ENCODE measurements at places on chromosomes 7 and 10. TPM values are rescaled to one million over a fixed set of nuclear protein-coding genes. Genes with fewer than 3 reads are reported as not detected.

DNA sequence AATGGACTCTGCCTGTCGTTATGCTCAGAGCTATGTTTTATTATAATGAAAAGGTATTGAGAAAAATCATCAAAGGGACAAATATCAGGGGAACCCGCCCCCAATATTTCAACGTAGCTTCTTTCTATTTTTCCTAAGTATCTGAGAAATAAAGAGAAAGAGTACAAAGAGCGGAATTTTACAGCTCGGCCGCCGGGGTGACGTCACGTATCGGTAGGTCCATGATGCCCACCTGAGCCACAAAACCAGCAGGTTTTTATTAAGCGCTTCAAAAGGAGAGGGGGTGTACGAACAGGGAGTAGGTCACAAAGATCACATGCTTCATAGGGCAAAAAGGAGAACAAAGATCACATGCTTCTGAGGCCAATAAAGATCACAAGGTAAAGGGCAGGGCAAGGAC is 281.6 kb upstream of the POM121L12 start:
- no peak for DNase-seq

- no peak for DNase-seq
These were observed 951 bp downstream of the ZNF25 start for GRCh38 chr10:37975401-37975991.

GRCh38 chr7:155705623-155706360 is 61.3 kb downstream of the RBM33 start:
- DNase-seq, result no peak

DNA sequence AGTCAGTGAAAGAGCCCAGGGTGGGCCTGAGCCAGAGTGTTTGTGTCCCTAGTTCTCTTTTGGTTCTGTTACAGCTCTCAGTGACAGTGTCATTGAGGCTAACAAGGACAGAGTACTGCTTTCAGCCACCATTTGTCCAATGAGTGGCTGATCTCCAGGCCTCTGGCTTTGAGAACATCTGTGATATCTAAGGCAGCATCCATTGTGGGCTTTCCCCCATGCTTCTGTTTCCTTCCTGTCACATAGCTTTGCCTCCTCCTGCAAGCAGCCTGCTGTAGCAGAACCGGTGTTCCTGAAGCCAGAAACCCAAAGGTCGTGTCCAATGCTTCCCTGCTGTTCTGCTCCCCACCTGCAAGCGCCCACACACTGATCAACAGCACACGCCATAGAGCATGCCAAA is 68.4 kb downstream of the IKZF1 start:
- DNase-seq, result no peak

DNA sequence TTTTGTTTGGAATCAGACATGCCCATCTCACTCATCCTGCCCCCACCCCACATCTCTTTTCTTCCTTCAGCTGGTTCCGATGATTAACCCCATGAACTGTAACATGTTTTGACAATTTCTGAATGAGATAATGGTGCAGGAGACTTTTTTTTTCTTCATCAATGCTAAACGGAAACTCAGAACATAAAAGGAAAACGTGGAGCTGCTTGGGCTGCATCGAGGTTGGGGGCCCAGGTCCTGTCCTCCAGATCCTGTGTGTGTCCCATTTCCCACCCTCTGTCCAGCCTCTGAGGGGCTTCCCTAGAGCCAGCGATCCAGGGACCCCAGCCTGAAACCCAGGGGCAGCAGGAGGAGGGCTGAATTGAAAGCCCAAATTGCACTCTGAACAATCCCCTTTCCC is 263.8 kb upstream of the GRB10 start:
- no peak for DNase-seq

DNA sequence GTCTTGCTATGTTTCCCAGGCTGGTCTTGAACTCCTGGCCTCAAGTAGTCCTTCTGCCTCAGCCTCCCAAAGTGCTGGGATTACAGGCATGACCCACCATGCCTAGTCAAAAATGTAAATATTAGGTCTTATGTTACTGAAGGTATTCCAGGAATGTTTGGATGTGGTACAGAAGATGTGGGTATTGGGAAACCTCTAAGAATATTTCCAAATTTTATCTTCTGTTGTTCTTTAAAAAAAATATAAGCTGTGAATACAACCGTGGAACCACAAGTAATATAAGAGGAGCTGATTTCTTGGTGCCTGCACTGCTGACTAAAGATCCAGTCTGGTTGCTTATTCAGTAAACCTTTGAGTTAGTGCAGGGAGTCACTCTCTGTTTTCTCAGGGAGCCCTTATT is 178.3 kb downstream of the AUTS2 start:
- DNase-seq, result peak; percentile 41

- no peak for DNase-seq
These were observed 71.3 kb upstream of the CPXM2 start for GRCh38 chr10:123962756-123963530.

DNA sequence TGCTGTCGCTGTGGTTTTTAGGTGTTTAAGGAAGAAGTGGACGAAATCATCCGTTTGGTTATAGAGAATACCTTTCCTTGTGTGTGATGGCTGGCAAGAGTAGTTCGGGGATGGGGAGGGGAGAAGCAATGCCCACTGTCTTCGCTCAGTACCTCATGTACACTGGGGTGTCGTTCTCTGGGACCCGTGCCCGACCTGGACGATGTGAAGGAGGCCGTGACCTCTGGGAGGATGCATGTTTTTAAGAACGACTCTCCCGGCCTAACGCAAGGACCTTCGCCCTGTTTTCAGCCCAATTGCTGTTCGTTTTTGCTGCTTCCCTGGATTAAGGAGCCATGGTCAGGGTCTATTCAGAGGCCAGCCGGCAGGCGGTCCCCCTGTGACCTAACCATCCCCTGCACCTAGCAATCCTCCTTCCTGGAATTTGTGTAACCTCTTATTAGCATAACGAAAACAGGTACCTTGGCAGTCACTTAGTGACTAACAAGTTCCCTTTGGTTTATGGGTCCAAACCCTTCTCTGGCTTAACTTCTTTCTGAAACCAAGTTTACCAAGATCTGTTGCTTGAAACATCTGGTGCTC is 1.3 kb downstream of the NFE2L3 start:
- DNase-seq, result peak; percentile 72

DNA sequence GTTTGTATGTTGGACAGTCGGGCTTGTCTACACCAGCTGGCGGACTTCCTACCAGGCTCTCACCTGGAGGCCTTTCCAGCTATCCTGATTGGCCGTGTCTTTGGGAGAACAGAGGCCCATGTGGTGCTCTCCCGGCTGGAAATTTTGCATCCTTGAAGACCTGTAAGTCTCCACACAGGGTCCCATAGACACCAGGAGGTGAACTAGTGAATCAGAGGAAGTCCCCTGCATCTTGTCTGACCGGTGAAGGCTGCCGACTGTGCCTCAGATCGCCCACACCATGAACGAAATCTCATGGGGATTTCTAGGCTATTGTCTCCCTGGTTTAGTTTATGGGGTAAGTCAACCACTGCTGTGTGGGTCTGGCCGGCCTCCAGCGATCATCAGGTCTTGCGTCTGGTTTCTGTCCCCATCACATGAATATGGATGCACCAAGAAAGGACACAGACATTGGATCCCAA is 108.4 kb upstream of the LYZL2 start:
- DNase-seq, result no peak

- DNase-seq, result no peak
These were observed 78.5 kb downstream of the ETV1 start for GRCh38 chr7:13910805-13911551.

DNA sequence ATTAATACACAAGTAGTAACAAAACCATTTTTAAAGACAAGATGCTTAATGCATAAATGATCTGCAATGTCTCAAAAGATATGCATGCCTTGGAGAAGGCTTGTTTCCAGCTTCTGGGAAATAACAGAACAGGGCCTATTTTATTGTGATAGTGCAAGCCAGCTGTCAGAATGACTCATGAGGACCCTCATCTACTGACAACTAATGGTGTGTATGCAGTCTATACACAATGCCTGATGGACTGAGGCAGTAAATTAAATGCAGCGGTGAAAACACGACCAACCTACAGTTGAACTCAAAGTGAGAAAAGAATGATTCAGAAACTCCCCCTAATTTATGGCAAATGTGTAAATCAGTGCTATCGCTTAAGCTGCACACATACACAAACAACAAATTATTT is 46.3 kb downstream of the VPS41 start:
- no peak for DNase-seq

DNA sequence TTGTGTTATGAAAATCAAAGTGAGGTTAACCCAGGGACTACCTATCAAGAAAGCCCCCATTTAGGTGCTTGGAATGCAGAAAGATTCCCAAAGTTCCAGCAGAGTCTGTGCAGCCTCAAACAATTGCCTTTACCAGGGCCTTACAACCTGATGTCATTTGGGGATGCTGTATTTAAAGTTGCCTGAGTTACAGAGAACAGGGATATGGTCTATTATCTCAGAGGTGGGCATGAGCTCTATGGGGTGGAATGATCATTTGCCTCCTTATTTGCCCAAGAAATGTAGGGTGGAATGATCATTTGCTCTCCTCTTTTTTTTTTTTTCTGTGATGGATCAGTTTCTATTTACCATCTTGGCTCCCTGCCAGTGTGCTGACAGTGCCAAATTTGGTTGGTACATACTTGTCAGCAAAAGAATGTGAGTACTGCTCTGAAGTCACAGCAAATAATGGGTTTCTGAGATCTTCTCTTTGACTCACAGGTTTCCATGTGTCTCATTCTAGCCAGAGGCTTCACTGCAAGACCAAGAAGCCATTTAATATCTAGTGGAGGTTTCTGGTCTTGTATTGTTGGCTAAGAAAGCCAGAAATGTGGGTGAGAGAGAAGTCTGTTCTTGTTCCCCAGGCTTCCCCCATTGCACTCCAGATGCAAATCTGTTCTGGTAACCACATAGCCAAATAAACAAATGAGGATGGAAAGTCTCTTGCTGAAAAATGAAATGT is 45.5 kb upstream of the ZNRF2 start:
- no peak for DNase-seq

DNA sequence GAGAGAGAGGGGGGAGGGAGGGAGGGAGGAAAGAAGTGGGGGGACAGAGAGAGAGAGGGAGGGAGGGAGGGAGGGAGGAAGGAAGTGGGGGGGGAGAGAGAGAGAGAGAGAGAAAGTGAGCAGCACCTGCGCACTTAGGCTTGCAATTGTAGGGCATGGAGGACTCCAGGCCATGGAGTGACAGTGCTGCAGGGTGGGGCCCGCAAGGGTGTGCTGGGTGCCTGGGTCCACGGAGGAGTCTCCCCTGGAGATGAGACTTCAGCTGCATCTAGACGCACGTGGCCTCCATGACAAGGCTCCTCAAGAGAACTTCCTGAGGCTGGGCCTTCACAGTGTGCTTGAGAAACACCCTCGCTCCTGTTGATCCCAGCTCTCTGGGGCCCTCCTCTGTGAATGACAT is 44.5 kb downstream of the CLRN3 start:
- DNase-seq, result no peak

- no peak for DNase-seq
These were observed 5.1 kb upstream of the CAV2 start for GRCh38 chr7:116494472-116494871.

ITPRID1 gene
- total RNA-seq, result not detected

MAT1A gene
- total RNA-seq, result not detected

PLAC9 gene
- 19.2 TPM for total RNA-seq
